ENCODE measurements at places on chromosomes 6 and 20.

GRCh38 chr20:32638848-32639247, 34.9 kb downstream of the C20orf203 start:
- no peak for DNase-seq

DNA sequence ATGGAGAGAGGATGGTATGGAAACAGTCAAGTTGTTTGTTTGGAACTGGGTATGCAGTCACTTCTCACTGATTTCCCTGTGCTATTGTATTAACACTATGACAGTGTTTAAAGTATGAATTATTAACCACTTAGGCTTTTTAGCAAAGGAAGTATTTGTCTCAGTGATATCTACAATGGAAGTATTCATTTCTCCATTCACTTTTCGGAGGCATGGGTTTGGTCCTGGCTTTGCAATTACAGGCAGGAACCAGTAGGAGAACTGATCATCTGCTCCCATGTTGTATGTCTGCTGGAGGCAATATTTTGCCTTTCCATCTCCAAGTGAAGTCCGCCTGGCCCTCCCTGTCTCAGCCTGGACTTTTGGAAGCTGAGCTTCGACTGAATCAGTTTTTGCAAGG, 30.6 kb upstream of the EXOC2 start:
- DNase-seq = no peak

DNA sequence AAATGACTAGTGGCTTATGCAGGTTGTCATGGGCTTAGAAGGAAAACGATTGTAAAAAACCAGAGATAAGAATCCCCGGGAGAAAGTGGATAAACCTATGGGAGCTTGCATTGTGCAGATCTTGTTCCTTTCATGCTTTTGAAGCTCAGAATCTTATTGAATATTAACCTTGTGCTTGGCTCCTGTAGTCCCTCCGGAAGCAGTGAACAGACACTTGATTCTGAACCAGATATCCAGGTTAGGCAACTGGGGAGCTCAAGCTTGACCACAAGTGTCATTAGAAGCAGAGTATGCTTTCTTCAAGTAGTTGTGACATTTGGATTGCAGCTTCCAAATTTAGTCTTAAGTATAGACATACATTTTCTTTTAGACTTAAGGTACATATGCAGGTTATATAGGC, 212.6 kb upstream of the MOCS1 start:
- no peak for DNase-seq

DNA sequence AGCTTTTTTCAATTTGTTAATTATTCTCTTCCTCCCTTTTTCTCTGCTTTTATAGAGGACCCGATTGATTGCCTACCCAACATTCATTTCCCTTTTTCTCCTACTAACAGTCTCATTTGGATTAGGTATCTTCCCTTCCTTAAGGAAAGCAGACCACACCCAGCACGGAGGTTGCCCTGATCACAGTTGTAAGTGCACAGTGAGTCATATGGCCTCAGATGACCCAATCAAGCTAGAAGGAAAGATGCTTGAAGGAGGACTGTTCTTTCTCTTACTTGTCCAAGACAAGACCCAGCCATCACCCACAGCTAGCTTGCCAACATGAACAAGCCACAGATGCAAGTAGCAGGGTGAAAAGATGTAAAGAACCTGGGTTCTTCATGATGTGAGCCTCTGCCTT, 518.6 kb downstream of the PKHD1 start:
- DNase-seq = no peak

- DNase-seq = no peak
These were observed 1.6 kb upstream of the RPS12 start for GRCh38 chr6:132812756-132813172.

- DNase-seq = no peak
These were observed 163.4 kb upstream of the HEY2 start for GRCh38 chr6:125586074-125586473.

DNA sequence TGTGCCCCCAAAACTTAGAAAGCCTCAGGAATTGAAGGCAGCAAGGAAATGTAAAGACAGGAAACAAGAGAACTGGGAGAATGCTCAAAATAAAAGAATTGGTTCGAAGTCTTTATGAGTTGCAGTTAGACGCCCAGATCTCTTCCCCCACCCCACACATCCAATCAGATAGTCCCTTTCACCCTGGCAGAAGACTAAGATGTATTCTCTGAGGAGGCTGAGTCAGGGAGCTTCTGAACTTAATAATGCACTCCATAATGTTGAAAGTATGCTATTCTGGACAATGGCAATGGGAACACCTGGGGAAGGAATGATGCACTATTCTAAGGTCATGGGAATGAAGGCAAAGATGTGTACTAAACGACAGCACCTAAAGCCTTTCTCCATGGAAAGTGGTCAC, 173.6 kb downstream of the MTFR2 start:
- no peak for DNase-seq

DNA sequence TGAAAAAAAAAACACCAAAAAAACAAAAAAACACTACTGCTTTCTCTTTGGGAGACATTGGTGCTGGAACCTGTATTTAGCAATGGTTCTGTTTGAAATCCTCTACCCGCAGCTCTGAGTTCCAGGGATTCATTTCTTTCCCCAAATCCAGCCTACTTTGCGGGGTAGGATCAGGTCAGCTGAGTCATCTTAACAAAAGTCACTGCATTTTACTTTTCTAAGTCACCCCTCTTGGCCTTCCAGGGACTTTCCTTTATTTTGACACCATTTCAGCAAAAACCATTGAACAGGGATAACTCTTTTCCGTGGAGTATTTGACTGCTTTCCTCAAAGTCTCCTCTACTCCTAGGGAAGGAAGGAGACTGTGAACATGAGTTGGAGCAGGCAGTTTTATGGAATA, 837.6 kb downstream of the MAFB start:
- no peak for DNase-seq

DNA sequence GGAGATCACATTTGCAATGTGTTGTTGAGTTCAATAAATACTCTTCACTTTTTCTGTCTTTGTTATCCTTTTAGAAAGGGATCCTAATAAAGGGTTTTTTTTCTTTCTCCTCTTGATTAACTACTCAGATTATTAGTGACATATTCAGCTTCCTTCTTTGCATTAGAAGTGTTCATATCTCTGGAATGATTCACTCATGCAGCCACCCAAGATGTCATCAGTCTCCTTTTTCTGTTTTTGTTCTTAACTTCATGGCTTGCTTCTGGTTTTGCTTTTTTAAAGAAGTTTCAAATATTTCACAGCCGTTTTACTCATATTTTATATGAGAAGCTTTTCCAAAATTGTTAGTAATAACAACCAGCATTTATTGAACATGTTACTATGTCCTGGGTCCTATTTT, 187.6 kb downstream of the TMEM242 start:
- DNase-seq = no peak

DNA sequence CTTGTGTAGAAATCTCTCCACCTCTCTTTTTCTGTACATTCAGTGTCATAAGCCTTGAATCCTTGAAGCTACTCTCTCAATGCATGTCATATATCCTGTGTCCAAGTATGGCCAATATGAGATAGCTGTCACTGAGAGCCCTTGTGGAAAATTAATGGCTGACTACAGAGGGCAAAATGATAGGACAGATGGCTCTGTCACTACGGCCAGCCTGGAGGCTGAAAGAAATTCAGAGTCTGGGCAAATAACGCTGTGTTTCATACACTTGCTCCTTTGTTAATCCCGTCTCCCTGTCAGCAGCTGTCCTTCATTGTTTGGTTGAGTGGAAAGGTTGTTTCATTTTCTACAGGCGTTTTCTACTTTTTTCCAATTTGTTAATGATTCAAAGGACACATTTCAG, 70.4 kb upstream of the VGLL2 start:
- DNase-seq = no peak

DNA sequence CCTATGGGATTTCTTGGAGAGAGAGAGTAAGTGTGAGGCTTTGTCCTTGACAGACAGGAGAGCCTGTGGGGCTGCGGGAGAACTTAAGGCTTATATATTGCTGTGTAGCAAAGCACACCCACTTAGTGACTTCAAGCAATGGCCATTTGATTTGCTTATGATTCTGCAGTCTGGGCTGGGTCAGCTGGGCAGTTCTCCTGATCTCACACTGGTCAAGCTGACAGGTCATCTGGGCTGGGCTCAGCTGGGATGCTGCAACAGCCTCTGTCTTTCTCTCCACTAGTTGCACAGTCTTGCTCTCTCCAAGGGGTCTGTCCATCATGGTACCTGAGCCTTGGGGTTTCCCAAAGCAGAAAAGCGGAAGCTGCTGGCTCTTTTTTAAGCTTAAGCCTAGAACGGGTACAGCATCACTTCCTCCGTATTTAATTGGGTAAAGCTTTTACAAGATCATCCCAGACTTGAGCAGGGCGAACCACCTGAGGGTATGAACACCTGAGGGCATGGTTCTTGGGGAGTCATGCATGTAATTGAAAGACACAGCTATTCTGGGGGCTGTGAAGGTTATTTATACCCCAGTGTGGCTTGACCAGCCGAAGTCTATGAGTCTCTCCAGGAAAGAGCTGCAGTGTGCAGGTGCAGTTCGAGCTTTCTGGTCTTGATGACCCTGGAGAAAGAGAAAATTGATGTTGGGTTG, 13.3 kb upstream of the GGTLC1 start:
- DNase-seq = no peak

GRCh38 chr6:96562886-96563285, at the start of gene FHL5:
FHL5 (plus strand) TSS chr6:96563128; CDS start chr6:96603614, 40,486 bp downstream.
- DNase-seq = no peak

DNA sequence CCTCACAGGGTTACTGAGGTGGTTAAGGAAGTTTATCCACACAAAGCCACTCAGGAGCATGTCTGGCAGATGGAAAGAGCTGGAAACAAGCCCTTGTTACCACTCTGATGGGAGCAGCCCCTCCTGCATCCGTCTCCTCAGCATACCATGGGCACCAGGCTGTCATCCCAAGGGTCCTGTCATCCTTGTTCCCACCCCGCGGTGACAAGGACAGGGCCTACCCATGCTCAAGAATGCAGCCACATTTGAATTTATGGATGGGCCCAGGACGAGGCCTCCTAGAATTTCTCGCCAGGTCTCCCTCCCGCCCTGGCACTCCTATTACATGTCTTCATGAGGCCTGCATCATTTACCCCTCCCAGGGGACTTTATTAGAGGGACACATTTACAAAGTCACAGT, 60.0 kb downstream of the NPEPL1 start:
- DNase-seq = no peak

DNA sequence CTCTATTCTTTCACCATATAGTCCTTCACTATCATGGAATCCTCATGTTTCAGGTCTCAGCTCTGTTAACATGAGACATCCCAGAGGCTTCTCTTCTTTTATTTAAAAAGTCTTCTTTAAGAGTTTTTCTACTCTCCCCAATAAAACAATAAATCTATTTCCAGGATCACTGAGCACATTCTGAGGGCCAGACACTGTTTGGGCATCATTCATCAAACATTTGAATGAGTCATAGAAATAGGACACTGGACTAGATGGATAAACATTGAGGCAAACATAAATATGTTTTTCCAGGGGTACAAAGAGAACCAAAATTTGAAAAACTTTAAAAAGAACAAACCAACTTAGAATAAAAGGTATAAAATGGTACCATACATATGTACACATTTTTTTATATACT, 554.4 kb downstream of the KIF16B start:
- no peak for DNase-seq

- DNase-seq = no peak
These were observed 160.3 kb upstream of the ATXN1 start for GRCh38 chr6:16921399-16922110.

DNA sequence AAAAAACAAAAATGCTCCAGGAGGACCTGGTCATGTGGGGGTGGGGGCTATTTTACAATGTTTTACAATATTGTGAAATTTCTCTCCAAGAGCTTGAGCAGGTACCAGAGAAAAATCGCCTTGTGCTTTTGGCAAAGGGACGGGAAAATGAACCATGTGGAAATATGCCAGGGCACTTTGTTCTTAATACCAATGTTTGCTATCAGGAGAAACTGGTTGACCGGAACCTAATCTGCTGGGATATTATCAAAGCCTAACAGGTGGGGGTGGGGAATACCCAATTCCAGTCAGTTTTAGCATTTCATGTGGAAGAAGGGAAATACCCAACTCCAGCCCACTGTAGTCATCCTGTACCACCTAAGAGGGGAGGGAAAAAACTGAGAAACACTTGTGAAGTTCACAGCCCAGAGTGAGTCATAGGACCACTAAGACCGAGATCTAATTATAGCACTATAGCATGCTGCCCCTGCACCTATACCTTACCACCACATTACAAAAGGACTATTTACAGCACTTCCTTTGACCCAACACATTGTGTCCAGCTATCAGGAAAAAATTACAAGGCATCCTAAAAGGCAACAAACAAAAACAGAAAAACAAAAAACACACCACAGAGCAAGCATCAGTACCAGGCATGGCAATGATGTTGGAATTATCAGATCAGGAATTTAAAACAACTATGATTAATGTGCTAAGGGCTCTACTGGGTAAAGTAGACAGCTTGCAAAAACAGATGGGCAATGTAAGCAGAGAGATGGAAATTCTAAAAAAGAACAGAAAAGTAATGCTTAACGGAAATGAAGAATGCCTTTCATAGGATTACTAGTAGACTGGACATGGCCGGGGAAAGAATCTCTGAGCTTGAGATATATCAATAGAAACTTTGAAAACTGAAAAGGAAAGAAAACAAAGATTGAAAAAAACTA, 84.1 kb upstream of the POPDC3 start:
- DNase-seq = no peak

- DNase-seq = no peak
These were observed 157.3 kb downstream of the BTBD9 start for GRCh38 chr6:38482466-38482865.

DNA sequence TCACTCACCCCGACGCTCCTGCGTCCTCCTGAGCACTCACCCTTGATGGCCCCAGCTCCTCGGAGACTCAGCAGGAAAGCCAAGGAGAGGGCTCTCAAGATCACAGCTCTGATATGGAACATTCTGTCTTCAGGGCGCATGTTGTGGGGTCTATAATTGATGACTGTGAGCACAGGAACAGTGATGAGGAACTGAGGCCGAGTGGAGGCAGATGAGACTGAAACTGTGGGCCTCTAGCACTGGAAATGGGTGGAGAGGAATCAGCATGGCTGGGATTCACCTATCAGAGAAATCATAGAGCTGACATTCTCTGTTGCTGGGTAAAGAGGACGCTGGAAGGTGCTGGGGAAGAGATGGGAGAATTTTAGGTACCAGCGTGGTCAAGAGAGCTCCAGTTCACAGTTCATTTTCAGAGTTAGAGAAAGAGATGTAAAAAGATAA, at the start of gene HLA-DPA1:
TSS of gene HLA-DPA1 (minus strand) at position 219 of the 441 bp plus-strand sequence.
- DNase-seq = peak; percentile 61

DNA sequence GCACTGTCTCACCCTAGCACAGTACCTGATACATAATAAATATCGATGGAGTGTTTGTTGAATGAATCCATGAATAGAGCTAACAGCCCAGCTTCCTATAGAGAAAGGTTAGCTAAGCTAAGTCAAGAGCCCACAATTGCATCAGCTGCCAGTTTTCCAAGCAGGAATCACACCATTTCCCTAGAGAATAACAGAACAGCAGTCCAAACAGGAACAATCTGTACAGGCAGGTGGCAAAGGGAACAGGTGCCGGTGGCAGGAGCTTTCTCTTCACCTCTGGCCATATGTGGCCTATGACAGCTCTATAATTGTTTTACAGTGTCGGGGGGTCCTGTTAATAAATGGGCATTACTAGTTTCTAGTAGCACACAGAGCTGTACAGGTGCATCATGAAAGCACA, 38.8 kb downstream of the ISM1 start:
- DNase-seq = no peak

Data from cerebellum (tissue), 4 donors.